ENCODE measurements at places on chromosomes 12 and 14. TPM values are rescaled to one million over a fixed set of nuclear protein-coding genes. Genes with fewer than 3 reads are reported as not detected.
A peak's percentile ranks its signal among the peaks of the same experiment; 100 is the strongest.

GRCh38 chr12:563250-563781 is 99.9 kb downstream of the NINJ2 start:
- H3K27me3 ChIP-seq = peaks cover 7% of the 10 kb centered on the region
- no peak overlapping the region for H3K27ac ChIP-seq
- DNase-seq = no peak
- H3K4me1 ChIP-seq = no peaks in the 10 kb centered on the region

- peaks cover 3% of the 10 kb centered on the region for H3K36me3 ChIP-seq
- DNase-seq = no peak
- H3K27me3 ChIP-seq = no peaks in the 10 kb centered on the region
- no peak overlapping the region for H3K27ac ChIP-seq
Measured at GRCh38 chr14:65424531-65424930, 12.0 kb downstream of the FUT8 start.

DNA sequence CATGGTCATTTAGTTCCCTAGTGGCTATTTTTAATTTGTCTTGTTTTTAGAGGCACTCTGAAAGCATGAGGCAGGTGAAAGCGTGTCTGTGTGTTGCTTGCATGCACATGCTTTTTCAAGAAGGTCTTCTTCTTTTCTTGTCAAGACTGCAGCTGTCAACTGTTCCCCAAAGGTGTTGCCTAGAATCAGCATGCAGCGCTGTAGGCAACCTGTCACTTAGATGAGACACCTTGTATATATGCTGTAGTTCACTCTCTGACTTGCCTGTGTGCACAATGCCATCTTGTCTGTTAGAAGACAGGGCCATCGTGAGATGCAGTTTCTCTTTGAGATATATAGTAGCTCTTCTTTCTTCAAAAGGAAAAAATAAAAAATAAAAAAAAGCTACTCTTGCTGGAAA is 885.7 kb downstream of the DIO2 start:
- no peak for DNase-seq
- peaks cover 19% of the 10 kb centered on the region for H3K4me1 ChIP-seq
- no peak overlapping the region for H3K27ac ChIP-seq
- H3K4me3 ChIP-seq = no peak overlapping the region

- H3K4me3 ChIP-seq = no peak overlapping the region
- no peak for DNase-seq
- peaks cover 8% of the 10 kb centered on the region for H3K27me3 ChIP-seq
- H3K4me1 ChIP-seq = no peaks in the 10 kb centered on the region
- no peak overlapping the region for H3K27ac ChIP-seq
- no peaks in the 10 kb centered on the region for H3K36me3 ChIP-seq
Measured at GRCh38 chr14:75401361-75401760, 26.5 kb upstream of the JDP2 start.

DNA sequence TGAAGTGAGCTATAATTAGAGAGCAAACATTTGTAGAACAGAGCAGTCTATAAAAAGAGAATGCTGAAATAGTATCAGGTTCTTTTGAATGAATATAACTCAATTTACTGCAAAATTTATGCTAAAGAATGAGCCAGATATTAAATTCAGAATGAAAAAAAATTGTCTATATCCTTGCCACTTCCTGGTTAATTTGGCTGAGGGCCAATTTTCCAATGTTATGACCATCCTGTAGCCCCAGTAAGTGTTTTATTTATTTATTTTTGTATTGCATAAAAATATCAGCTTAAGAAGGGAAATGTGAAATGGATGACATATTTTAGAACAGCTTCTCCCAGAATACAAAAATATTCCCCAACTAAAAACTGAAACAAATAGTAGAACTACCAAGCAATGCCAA is 263.4 kb downstream of the SOX5 start:
- no peaks in the 10 kb centered on the region for H3K36me3 ChIP-seq
- no peaks in the 10 kb centered on the region for H3K27me3 ChIP-seq
- no peak overlapping the region for H3K4me3 ChIP-seq
- no peaks in the 10 kb centered on the region for H3K4me1 ChIP-seq
- DNase-seq = no peak

DNA sequence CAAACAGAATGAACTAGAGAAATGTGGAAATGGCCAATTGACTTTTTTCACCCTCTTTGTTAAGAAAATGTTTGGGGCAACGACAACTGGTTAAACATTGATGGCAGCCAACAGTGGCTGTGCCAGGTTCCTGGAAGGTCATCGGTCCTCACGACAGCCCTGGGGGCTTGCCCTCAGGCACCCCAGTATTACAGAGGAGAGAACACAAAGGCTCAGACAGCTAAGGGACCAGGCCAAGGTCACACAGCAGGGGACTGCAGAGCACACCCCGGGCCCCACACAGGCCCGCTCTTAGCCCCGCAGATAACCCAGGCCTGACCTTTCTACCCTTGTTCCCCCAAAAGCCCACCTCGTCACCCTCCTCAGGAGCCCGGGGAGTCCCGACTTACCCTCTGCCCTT is 1.3 kb downstream of the TRPV4 start:
- no peak overlapping the region for H3K27ac ChIP-seq
- peaks cover 7% of the 10 kb centered on the region for H3K4me1 ChIP-seq
- peak overlapping the region; percentile 7 for H3K4me3 ChIP-seq
- no peaks in the 10 kb centered on the region for H3K36me3 ChIP-seq
- peaks cover 7% of the 10 kb centered on the region for H3K27me3 ChIP-seq

DNA sequence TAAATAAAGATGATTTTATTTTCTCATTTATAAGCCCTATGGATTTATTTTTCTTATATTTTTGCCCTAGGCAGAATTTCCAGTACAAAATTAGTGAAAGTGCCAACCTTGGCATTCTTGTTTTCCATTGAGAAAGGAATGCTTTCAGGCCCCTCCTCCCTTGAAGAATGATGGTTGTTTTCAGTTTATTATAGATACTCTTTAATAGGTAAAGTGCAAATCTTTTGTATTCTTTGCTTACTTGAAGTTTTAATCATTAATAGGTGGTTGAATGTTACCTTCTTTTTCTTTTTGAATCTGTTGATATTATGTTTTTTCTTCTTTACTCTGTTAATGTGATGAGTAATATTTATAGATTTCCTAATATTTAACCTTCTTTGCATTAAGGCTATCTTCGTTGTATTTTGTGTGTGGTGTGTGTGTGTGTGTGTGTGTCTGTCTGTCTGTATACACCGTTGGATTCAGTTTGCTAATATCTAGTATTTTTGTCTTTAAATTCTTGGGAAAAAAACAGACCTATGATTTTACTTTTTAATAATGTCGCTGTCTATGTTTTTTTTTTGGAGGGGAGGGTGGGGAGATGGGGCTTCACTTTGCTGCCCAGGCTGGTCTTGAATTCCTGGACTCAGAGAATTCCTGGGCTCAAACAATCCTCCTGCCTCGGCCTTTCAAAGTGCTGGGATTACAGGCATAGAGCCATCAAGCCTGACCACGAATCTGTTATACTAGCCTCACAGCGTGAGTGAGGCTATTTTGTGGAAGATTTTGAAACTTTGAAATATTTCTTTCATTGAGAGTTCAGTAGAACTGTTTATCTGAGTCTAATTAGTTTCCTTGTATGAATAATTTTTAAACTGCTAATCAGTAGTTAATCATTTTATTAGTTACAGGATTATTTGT is 13.5 kb downstream of the SRGAP1 start:
- peak overlapping the region; percentile 59 for H3K27ac ChIP-seq
- H3K4me1 ChIP-seq = peaks cover 17% of the 10 kb centered on the region
- no peak for DNase-seq
- peaks cover 2% of the 10 kb centered on the region for H3K36me3 ChIP-seq
- H3K27me3 ChIP-seq = no peaks in the 10 kb centered on the region

DNA sequence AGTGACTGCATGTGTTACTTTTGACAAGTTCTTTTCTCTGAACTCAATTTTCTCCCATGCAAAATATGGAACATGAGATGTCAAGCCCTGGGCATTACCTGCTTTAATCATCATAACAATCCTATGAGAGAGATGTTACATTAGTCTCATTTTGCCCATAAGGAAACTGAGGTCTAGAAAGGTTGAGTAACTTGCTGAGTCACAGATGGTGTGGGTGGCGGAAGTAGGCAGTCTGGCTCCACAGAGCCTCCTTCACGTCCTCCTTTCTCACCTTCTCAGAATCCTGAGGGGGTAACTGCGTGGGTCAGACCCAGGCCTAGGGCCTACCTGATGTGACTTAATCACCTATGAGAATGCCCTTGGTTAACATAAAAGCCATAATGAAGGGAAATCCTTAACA is 50.7 kb downstream of the TMTC1 start:
- peaks cover 6% of the 10 kb centered on the region for H3K36me3 ChIP-seq
- H3K27me3 ChIP-seq = no peaks in the 10 kb centered on the region
- H3K27ac ChIP-seq = no peak overlapping the region
- H3K4me1 ChIP-seq = no peaks in the 10 kb centered on the region

- H3K27ac ChIP-seq = no peak overlapping the region
- DNase-seq = no peak
- no peak overlapping the region for H3K4me3 ChIP-seq
- no peaks in the 10 kb centered on the region for H3K27me3 ChIP-seq
Measured at GRCh38 chr12:61524851-61525250, 735.4 kb upstream of the USP15 start.

Gene CCDC38
- not detected for total RNA-seq

Measured in progenitor cell of endocrine pancreas (in vitro differentiated cells).